ENCODE measurements at places on chromosomes 5 and 9.

DNA sequence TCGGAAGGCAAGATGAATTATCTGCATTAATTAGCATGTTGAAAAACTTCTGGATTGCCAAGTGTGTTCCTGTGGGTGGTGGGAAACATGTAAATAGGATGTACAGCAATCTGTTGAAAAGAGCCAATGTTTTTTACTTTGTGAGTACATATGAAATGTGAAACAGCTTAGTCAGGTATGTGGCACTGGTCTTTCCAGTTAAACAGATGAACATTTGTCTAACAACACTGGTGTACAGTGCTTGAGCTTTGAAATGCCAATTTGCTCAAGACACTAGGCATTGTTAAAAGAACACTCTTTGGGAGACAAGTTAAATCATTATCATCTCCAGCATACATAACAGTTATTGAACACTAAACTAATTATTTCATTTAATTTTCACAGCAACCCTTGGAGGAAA, 107.3 kb upstream of the SLC24A2 start:
- DNase-seq: no peak

GRCh38 chr9:20601292-20601691, 21.0 kb downstream of the MLLT3 start:
- no peak for DNase-seq

DNA sequence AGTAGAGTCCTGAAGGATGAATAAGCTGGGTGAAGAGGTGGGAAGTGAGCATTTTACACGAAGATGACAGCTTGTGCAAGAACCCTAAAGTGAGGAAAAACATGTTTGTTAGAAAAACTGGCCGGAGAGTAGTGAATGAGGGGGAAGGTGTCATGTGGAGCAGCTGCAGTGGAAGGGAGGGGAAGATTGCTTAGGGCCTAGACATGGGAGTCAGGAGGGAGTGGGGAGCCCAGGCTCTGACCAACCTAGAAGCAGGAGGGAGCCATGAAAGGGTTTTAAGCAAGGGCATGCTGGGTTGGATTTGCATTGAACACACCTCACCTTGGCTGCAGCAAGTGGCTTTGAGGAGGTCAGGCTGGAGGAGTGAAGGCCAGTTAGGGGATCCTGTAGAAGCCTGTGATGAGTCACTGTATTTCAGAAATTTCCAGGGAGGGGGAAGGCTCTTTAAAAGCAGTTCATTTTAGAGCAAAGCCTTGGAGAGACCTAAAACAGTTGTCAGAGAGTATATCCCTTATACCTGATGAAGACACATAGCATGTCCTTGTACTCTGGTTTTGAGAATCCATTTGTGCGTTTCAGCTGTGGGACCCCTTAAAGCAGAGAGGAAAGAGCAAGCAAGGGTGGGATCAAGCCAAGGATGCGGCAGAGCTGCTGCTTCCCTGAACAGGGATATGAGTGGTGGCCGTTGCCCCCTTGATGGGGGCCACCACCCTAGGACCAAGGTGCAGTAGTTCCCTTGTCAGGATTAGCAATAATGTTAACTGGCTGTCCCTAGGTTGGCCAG, 45.4 kb downstream of the ANGPTL2 start:
- DNase-seq: no peak

- no peak for DNase-seq
Observed at GRCh38 chr5:17448877-17449276, 49.2 kb upstream of the TAF11L2 start.

GRCh38 chr5:132209131-132209530, 18.5 kb downstream of the P4HA2 start:
- DNase-seq: no peak

DNA sequence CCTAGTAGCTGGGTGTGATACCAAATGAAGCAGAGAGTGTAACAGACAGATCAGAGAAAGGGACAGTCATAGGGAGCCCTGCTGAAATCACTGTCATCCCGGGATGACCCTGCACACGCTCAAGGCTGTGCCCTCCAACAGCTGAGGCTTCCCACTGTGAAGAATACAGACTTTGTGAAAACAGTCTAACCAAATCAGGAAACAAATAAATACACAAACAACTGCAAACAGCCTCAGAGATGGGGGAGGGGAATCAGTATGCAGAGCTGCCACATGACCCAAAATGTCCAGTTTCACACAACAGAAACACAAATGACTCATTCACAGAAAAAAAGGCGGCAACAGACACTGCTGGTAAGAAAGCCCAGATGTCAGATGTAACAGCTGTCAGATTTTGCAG, 101.9 kb downstream of the ADAMTS2 start:
- no peak for DNase-seq

DNA sequence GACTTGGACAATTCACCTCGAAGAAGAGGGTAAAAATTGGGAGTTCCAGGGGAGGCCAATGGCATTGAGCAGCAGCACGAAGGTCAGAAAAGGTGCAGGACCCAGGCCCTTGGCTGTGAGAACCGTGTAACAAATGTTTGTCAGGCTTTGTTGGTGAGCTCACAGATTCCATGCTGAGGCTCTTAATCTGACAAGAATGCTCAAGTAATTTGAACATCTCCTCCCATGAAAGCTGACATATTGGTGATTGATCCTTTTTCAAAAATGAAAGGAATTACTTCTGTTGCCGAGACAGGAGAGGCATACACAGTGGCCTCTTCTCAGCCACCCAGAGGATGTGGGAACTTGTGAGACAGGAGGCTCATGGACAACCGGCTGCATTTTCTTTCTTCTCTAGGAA, 11.6 kb downstream of the RAI14 start:
- DNase-seq: no peak

- DNase-seq: no peak
Observed at GRCh38 chr5:170632985-170633234, 129.1 kb downstream of the KCNIP1 start.

DNA sequence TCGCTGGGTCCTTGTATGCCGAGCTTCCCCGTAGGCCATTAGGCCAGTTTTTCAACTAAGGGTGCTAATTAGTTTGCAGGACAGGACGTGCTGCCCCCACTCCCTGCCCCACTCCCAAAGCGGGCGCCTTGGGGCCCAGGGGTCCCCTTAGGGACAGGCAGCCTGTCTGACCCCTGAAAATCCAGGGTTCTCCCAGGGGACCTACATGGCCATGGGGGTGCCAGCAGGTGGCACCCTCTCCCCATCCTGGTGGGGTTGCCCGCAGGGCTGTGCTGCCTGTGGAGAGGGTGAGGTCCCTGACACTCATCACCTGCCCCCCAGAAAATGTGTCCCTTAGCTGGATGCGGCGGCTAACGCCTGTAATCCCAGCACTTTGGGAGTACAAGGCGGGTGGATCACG, 8.5 kb upstream of the CCDC187 start:
- no peak for DNase-seq
